Islet precursor cell (in vitro differentiated cells): ENCODE measurements at places on chromosomes 1 and 21.

- no peak for DNase-seq
These were observed 9.5 kb downstream of the CDC73 start for GRCh38 chr1:193131266-193131860.

DNA sequence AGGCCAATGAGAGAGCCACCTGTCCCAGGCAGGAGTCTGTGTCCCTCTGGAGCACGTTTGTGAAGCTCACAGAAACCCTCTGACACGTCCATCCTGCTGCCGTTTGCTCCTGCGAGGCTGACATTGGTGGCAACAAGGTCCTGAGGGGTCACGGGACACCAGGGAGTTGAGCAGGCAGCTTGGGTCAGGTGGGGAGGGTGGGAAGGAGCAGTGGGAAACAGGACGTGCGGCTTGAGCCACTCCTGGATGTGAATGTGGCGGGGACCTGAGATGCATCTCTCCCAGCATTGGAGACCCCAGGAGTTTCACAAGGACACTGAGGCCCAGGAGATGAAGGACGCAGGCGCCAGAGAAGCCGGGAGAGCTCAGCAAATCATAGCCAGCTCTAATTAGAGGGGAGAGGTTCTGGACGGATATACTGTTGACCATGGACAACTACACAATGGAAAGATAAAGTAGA is 149.0 kb downstream of the PEX14 start:
- peak; percentile 32 for DNase-seq

DNA sequence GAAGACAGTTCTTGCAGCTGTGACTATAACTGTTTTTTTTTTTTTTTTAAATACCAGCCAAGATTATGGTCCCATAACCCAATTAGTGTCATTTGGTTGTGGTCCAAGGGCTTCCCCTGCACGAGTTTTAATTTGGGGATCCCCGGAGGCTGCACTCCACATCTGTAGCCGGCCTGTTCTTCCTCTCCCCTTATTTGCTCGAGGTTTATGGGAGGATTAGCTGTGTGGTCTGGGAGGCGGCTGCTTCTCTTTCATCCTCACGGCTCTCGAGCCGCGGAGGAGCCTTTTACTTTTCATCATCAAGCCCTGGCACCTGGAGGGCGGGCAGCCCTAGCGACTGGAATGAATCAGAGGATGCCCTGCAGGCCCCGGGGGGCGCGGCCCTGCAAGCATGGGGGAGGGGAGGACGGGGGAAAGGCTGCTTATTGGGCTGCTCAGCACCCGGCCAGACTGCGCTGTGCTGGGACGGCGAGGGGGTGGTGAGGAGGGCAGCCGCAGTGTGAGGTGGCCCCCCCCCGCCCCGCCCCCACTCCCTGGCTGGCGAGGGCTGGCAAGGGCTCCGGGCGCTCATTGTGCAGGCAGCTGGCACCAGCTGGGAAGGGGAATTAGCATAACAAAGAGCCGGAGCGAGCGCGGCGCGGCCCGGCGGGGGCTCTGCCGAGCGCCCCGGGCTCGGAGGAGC is 18.5 kb downstream of the SERTAD4 start:
- peak; percentile 97 for DNase-seq

DNA sequence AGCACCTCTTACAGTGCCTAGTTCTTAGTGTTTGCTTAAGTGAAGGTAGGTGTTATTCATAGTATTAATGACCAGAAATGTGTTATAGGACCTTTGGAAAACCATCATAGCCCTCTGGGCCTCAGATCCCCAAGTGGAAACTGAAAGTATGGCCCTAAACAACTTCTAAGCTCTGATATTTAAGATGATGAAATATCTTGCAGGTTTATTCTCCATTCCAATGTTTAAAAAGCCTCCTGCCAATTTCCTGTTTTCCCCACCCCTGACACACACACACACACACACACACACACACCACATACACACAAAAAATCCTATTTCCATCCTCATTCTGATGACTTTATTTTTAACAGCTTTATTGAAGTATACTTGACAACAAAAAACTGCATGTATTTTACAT is 108.2 kb downstream of the DIRAS3 start:
- DNase-seq = no peak

- no peak for DNase-seq
These were observed 5.0 kb downstream of the FYB2 start for GRCh38 chr1:56814205-56814604.

DNA sequence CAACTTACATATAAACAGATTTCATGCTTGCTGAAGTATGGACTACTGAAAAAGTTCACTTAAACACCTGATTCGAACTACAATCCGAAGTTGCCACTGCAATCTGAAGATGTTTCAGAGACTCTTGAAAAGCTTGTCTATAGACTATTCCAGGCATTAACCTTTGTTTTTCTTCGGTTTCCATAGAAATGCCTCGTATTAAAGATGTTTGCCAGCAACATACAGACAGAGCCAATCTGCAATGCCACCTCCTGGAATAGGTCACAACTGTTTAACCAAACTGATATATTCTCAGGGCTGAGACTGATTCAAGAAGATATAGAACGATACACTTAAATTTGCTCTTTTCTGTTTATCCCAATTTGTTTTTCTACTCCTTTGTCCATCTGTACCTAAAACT is 28.9 kb upstream of the DMRTB1 start:
- no peak for DNase-seq

- DNase-seq = no peak
These were observed 199.9 kb downstream of the PRDM2 start for GRCh38 chr1:13899856-13900255.

DNA sequence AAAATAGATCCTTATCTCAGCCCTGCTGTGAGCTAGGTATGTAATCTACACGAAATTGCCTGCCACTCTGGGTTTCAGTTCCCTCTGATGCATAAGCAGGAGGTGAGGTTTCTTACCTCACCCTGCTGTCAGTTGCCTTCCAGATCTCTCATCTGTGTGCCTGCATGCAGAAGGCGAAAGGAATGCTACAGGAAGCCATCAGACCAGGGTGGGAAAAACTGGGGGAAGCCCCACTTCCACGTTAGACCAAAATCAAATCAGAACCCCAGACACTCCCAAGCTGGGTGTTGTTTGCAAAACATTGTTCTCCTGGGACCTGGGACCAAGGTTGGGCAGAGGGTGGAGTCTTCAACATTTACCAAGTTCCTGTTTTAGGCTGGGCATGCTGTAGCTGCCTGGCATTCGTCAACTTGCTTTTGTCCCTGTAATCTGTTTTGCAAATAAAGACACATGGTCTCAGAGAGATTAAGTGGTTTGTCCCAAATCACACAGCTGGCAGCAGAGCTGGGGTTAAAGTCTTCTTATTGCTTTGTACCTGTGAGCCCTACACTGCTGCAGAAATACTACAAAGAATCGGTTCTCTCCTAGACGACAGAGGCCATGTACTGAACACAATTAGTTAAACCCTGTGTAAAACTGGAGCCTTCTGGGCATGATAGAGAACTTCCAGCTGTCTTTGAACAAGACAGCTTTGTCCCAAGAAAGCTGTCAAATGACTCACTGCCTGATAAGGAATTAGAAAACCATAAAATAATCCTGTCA is 389.7 kb upstream of the RUNX1 start:
- peak; percentile 70 for DNase-seq

- DNase-seq = no peak
These were observed 17.5 kb downstream of the PDE9A start for GRCh38 chr21:42670884-42671283.

DNA sequence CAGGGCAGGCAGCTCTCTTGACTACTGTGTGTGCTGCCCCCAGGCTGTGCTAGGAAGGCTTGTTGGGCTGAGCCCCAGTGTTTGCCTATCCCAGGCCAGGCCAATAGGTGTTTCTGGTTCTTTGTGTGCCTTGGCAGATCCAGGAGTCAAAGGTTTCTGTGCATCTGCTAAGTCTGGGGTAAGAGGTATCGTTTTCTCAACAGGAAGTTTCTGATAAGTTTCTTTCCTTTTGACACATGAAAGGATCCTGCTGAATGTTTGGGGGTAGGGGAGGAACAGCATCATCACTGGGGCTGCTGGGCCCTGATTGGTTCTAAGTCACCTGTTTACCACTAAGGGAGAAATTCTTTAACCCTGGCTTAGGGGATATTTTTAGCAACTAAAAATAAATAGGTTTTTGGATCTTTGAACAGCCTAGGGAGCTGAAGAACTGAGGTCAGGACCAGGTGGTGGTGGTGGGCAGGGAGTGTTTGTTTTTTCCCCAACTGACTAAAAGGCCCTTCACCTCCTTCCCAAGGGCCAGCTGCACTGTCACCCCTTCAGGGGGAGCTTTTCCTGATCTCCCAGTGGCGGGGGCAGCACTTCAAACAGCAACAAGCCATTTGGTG is 85.1 kb downstream of the KCNN3 start:
- DNase-seq = no peak

- no peak for DNase-seq
These were observed 182.0 kb downstream of the PLPP3 start for GRCh38 chr1:56397409-56397808.

DNA sequence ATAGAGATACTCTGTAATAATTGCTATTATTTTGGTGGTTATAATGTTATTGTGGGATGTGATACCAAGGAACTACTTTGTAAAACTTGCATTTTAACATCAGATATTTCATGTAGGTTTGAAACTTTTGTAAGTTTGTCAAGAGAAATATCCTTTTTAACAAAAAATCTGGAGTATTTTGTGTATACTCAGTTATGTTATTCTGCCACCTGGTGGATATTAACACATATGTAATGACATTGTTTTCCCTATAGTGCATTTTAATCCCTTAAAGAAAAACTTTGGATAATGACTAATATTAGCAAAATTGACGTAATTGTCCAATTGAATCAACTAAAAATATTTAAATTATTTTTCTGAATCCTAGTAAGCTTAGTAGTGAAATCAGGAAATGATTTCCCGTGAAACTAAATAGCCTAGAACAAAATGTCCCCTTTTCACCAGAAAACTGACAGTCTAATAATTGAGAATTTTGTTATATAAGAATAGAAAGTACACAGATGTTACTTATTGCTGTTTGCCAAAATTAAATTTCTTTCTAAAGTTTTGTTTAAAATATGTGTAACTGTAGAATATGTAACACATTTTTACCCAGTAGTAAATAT is 39.6 kb downstream of the KCTD3 start:
- no peak for DNase-seq

DNA sequence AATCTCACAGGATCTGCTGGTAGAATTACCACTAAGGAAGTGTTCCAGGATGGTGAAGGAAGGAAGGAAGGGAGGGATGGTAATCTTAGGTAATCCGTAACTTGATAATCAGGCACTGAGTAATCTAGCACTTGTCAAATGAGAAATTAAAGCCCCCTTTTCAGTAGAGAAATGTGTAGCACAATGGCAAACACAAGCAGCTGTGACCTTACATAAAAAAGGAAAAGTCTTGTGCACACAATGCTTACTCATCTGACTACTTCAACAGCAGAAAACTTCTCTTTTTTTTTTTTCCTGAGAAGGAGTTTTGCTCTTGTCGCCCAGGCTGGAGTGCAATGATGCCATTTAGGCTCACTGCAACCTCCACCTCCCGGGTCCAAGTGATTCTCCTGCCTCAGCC is 6.1 kb downstream of the NUP210L start:
- DNase-seq = no peak

DNA sequence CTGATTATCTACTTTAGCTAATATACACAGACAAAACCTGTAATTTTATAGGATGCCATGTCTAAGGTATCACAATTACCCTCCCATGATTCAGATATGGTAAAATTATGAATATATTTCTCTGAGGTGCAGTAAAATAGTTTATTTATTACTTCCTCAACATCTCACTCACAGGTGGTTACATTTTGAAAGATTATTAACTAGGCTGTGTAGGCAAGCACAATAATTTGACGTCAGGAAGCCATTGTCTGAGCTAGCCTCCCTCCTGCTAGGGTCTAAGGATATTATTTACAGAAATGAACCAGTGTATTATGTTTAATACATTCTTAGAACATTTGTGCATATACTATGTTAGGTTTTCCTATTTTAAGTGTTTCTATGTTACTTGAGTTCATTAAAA is 69.9 kb upstream of the ADGRL2 start:
- no peak for DNase-seq

DNA sequence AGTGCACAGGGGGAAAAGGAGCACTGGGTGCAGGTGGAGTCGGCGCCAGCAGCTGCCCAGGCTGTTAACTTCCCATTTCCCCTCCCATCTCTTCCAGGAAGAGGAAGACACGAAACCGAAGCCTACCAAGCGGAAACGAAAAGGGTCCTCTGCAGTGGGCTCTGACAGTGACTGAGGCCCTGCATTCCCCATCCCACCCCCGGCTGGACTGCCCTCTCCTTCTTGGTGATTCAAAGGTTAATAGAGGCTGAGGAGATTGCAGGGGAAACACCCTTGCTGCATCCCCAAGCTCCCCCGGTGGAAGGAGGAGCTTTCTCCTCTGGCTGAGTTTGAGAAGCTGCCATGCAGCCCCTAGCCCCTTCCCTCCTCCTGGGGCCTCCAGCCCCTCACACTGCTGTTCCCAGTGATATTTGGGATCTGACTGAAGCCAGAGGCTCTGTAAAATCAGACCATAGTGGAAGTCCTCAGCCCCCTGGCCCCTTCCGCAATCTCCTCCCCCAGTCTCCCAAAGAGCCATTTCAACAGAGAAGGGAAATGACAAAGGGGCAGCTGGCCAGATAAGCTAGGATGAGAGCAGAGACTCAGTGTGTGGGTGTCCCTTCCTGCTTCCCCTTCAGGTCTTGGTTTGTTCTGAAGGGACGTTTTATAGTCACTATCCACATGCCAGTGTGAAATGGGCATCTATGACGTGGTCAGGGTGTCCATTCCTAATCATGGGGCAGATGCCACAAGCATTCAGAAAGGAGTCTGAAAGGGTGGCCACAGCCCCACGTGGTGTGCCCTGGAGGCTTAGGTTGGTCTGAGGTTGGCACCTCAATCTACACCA is 1.9 kb upstream of the SLC27A3 start:
- DNase-seq = no peak

DNA sequence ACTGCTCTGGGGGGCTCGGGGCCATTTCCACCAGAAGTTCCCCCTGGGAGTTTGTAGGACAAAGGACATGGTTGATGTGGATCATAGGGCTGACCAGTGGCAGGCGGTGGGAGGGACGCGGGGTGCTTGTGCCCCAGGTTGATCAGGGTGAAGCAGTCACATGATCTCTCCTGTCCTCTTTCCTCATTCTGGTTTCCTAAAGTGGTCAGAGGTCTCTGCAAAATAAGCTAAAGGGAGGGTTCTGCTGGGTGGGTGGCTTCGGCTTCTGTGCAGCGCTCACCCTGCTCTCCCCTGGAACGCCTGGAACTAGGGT is 9.2 kb downstream of the PDXK start:
- DNase-seq = no peak

DNA sequence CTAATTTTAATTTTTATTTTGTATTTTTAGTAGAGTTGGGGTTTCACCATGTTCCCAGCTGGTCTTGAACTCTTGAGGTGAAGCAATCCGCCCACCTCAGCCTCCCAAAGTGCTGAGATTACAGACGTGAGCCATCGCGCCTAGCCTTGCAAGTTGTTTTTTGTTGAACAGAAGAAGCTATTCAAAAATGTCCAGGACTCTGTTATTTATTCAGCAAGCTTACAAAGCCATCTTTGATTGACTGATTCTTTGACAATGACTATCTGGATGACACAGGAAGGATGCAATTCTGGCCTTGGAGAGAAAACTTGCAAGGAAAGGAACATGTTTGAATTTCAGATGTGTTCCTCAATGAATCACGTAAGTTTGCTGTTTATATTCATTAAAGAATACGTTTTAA is 63.5 kb downstream of the MAP3K7CL start:
- no peak for DNase-seq

- DNase-seq = no peak
These were observed 875 bp downstream of the NCF2 start for GRCh38 chr1:183589384-183589783.
